ENCODE measurements at places on chromosomes 2 and 18. TPM values are rescaled to one million over a fixed set of nuclear protein-coding genes. Genes with fewer than 3 reads are reported as not detected.

The MGAT4A gene
- total RNA-seq = 0.15 TPM

The CPS1 gene
- 5.0 TPM for total RNA-seq

The SPR gene
- 1.6 TPM for total RNA-seq

The FBXO36 gene
- 0.11 TPM for total RNA-seq

The LRRC30 gene
- not detected for total RNA-seq

The RBM43 gene
- 3.7 TPM for total RNA-seq

The FOXD4L1 gene
- 0.72 TPM for total RNA-seq

The C2orf78 gene
- not detected for total RNA-seq

The CD8B gene
- not detected for total RNA-seq

The TYW5 gene
- total RNA-seq = 7.5 TPM

The IL1R2 gene
- total RNA-seq = not detected

The SKOR2 gene
- total RNA-seq = not detected

The CTAGE1 gene
- not detected for total RNA-seq

The RND3 gene
- not detected for total RNA-seq

The UBE2E3 gene
- total RNA-seq = 124 TPM

The TCF23 gene
- not detected for total RNA-seq

Measured in Karpas-422 (cell line).